ENCODE measurements at places on chromosomes 7 and 10. TPM values are rescaled to one million over a fixed set of nuclear protein-coding genes. Genes with fewer than 3 reads are reported as not detected.

GRCh38 chr7:21910253-21910652, 35.4 kb downstream of the CDCA7L start:
- peaks cover 35% of the 10 kb centered on the region for H3K36me3 ChIP-seq
- H3K4me1 ChIP-seq = no peaks in the 10 kb centered on the region
- no peak overlapping the region for H3K27ac ChIP-seq
- no peak for DNase-seq
- H3K27me3 ChIP-seq = no peaks in the 10 kb centered on the region

DNA sequence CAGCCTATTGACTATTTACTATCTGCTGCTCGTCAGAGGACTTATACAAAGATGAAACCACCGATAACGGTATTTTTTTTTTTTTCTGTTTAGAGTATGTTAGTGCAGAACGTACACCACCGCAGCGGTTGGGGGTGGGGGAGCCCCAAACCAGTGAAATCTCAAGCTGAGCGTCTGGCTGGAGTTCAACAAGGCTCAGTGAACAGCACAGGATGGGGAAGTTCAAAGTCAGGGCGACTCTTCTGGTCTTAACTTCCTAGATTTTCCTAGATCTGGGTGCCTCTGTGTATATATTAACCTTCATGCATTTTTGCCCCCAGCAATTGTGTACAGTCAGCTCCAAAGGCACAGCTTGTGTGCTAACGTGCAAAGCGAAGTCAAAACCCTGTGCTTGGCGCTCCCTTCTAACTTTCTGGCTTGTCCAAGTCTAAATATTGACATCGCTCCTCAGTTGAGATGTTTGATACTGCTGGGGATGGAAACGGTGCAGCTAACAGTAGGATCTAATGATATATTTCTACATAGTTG, 1.1 kb downstream of the RHOBTB1 start:
- H3K36me3 ChIP-seq = no peaks in the 10 kb centered on the region
- peak; percentile 70 for DNase-seq
- H3K4me3 ChIP-seq = peak overlapping the region; percentile 84
- H3K27me3 ChIP-seq = no peaks in the 10 kb centered on the region
- H3K27ac ChIP-seq = peak overlapping the region; percentile 97

DNA sequence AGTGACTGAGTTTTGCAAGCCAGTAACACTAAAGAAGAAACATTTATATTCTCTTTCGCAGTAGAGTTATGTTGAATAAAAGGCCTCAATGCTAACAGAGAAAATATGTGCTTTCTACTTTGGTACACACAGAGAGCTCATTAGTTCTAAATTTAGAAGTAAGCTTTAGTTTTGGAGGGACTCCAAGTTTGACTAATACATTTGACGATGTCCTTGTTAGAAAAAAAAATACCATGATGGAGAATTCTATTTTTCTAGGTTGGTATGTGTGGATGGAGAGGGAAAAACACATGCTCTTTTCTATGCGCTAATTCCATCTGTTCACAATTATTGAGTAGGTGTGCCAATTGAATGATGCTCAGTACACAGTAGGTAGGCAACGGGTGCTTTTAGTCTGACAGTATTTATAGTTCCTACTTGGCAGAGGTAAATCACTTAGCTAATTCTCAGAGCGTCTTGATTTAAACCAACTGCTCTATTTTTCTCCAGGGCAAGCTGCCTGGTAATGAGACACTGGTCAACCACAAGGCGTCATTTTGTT, 327.2 kb upstream of the AKR1E2 start:
- H3K36me3 ChIP-seq = no peaks in the 10 kb centered on the region
- no peaks in the 10 kb centered on the region for H3K27me3 ChIP-seq
- DNase-seq = no peak
- H3K27ac ChIP-seq = peak overlapping the region; percentile 53
- H3K4me3 ChIP-seq = no peak overlapping the region

DNA sequence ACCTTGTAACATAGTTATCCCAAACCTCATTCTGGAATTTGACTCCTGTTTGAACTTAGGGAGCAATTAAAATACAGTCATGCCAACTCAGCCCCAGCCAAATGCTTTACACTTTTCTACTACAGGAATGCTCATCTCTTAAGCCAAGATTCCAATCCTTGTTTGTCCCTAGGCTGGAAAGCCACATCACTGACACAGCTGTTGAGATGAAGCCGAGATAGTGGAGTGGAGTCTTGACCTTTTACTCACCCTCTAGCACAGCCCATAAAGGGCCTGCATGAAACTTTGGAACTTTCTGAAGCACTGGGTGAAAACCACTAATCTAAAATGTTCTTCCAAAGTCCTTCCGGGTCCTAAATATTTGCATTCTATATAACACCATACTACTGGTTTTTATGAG, 247.3 kb downstream of the ETV1 start:
- DNase-seq = no peak
- peak overlapping the region; percentile 32 for H3K27ac ChIP-seq
- no peak overlapping the region for H3K4me3 ChIP-seq
- no peaks in the 10 kb centered on the region for H3K27me3 ChIP-seq

DNA sequence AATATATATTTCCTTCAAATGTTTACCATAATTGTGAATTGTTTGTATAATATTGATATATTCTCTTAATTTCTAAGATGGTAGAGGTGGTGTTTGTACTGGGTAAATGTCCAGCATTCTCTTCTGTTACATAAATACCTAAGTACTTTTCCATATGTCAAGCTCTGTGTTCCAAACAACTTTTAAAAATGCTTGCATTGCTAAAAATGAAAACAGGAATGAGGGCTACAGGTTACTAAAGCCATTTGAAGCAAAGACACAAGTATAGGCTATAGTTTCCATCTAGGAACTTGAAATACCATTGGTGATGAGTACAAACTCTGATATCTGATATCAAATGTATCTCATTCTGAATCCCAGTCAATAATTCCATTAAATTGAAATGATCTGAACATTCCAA, 233.6 kb upstream of the SORCS1 start:
- no peak overlapping the region for H3K4me3 ChIP-seq
- no peak for DNase-seq
- no peaks in the 10 kb centered on the region for H3K4me1 ChIP-seq
- no peaks in the 10 kb centered on the region for H3K27me3 ChIP-seq
- no peaks in the 10 kb centered on the region for H3K36me3 ChIP-seq

DNA sequence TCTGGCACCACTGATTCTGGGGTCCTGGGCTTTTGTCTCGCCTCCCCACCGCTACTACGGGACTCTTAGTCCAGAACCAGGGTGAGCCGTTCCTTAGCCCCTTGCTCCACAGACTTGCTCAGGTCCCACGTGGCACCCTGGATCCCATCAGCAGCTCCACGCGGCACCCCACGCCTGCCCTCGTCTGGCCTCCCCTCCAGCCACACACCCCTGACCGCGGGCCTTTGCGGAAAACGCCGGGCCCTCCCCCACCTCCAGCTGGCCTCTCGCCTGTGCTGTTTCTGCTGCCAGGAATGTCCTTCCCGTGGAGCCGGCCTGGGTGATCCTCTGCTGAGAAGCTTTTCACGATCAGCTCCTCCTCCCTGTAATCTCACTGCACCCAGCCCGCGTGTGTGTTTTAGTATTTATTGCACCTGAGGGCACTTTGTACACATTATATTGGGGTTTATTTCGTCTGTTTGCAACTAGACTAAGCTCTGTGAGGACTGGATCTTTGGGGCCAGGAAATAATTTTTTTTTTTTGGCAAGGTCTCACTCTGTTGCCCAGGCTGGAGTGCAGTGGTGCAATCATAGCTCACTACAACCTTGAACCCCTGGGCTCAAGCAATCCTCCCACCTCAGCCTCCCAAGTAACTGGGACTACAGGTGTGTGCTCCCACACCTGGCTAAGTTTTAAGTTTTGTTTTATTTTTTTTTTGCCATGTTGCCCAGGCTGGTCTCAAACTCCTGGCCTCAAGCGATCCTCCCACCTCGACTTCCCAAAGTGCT, 10.5 kb upstream of the TTYH3 start:
- no peak overlapping the region for H3K4me3 ChIP-seq
- peak; percentile 80 for DNase-seq
- no peaks in the 10 kb centered on the region for H3K36me3 ChIP-seq

GRCh38 chr10:79400146-79401004, 45.0 kb downstream of the ZCCHC24 start:
- no peaks in the 10 kb centered on the region for H3K36me3 ChIP-seq
- DNase-seq = peak; percentile 79
- H3K27ac ChIP-seq = peak overlapping the region; percentile 91
- H3K27me3 ChIP-seq = no peaks in the 10 kb centered on the region

GRCh38 chr7:6536262-6537260, 14.7 kb downstream of the GRID2IP start:
- no peak overlapping the region for H3K4me3 ChIP-seq
- no peaks in the 10 kb centered on the region for H3K36me3 ChIP-seq
- peaks cover 53% of the 10 kb centered on the region for H3K27me3 ChIP-seq

DNA sequence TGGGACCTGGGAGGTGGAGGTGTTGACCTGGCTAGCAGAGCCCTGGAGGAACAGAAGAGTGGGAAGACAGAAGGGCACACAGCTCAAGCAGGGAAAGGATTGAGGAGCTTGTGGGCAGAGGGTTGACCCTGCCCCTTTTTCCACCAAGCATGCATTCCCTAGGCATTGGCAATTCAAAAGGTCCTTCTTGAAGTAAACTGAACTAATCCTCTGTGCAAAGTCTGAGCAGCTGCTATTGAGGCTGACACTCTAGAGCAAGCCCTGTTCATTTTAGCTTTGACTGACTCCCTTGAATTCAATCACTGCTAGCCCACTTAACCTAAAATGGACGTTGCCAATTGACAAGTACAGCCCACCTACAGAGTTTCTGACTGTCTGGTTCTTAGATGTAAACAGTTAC, 116.5 kb upstream of the TNS3 start:
- H3K36me3 ChIP-seq = no peaks in the 10 kb centered on the region
- DNase-seq = no peak
- no peak overlapping the region for H3K27ac ChIP-seq

- peaks cover 12% of the 10 kb centered on the region for H3K4me1 ChIP-seq
- no peaks in the 10 kb centered on the region for H3K27me3 ChIP-seq
- DNase-seq = no peak
- no peaks in the 10 kb centered on the region for H3K36me3 ChIP-seq
- H3K4me3 ChIP-seq = no peak overlapping the region
Measured at GRCh38 chr7:12713625-12714378, 26.4 kb downstream of the ARL4A start.

DNA sequence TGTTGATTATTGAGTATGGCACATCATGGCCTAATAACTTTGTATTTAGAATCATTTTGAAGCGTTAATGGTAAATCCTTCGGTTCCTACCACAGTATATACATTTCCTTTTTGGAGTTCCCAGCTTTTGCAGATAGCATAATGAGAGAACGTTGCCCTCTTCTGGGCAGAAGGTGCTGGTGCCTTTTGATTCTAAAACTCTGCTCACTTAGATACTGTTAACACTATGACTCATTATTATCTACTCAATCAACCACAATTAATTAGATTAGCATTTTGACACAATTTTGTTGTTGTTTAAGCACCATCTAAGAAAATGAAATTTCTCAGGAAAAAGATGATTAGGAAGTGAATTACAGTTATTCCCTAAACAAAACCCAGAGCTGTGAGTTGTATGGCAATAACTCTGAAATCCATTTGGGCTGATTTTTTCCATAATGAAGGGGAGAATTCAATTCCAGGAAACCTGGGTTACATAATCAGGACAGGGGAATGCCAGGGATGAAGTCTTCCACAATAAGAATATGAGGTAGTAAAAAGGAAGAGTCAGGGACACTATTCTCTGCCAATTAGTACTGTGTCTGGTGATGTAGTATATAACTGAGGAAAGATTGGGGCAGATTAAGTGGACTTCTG, 11.5 kb upstream of the DLD start:
- no peak overlapping the region for H3K4me3 ChIP-seq
- no peaks in the 10 kb centered on the region for H3K27me3 ChIP-seq
- peaks cover 12% of the 10 kb centered on the region for H3K4me1 ChIP-seq
- H3K36me3 ChIP-seq = no peaks in the 10 kb centered on the region
- no peak overlapping the region for H3K27ac ChIP-seq

- no peak for DNase-seq
- no peak overlapping the region for H3K4me3 ChIP-seq
- H3K36me3 ChIP-seq = no peaks in the 10 kb centered on the region
- H3K27ac ChIP-seq = no peak overlapping the region
- H3K27me3 ChIP-seq = no peaks in the 10 kb centered on the region
Measured at GRCh38 chr7:74087791-74088453, 4.3 kb downstream of the LIMK1 start.

GRCh38 chr10:125238682-125239081, 78.3 kb upstream of the CTBP2 start:
- H3K27ac ChIP-seq = no peak overlapping the region
- H3K27me3 ChIP-seq = no peaks in the 10 kb centered on the region
- no peak overlapping the region for H3K4me3 ChIP-seq
- H3K36me3 ChIP-seq = no peaks in the 10 kb centered on the region
- no peak for DNase-seq
- no peaks in the 10 kb centered on the region for H3K4me1 ChIP-seq

GRCh38 chr10:130766071-130766470, 545.5 kb downstream of the TCERG1L start:
- no peak overlapping the region for H3K4me3 ChIP-seq
- no peaks in the 10 kb centered on the region for H3K36me3 ChIP-seq
- no peaks in the 10 kb centered on the region for H3K27me3 ChIP-seq

DNA sequence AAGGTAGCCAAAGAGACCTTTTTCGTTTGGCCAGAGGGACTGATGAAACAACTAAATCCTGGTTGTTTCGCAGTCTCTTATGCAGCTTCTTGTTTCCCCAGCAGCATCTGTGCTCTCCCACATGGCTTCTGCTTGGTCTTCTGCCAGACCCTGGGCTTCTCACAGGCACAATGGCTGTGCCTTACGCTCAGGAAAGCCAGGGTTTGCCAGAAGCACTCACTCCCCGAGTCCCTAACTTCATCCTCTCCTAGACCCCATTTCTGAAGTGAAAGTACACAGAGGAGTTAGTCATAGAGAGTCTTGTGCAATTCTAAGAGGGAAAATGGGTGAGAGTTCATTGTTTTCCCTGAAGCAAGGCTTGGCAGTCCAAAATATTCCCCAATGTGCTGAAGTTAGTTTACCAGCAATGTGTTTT, 121.7 kb downstream of the EVX1 start:
- H3K27me3 ChIP-seq = no peaks in the 10 kb centered on the region
- peaks cover 2% of the 10 kb centered on the region for H3K4me1 ChIP-seq
- peak overlapping the region; percentile 76 for H3K27ac ChIP-seq
- H3K4me3 ChIP-seq = no peak overlapping the region

GRCh38 chr7:47298636-47299035, 283.3 kb downstream of the TNS3 start:
- H3K4me1 ChIP-seq = peaks cover 10% of the 10 kb centered on the region
- H3K27me3 ChIP-seq = no peaks in the 10 kb centered on the region

Gene VSTM4
- 19.5 TPM for total RNA-seq

Gene MGMT
- total RNA-seq = 19.4 TPM

Gene GNG11
- 22.6 TPM for total RNA-seq

Gene CYP3A7
- 1.6 TPM for total RNA-seq

Gene UNCX
- total RNA-seq = not detected

Gene C10orf105
- 0.52 TPM for total RNA-seq

Gene EPO
- total RNA-seq = not detected

Gene ANKRD16
- 4.6 TPM for total RNA-seq
